Natural killer cell treated with Interleukin-12 subunit alpha and Interleukin-12 subunit beta and Interleukin-15 and Interleukin-18, amount 100 ng/mL, for 72 hours (primary cell): ENCODE measurements at places on chromosomes 12 and 14. TPM values are rescaled to one million over a fixed set of nuclear protein-coding genes. Genes with fewer than 3 reads are reported as not detected.

- H3K36me3 ChIP-seq: no peaks in the 10 kb centered on the region
- H3K27ac ChIP-seq: no peak overlapping the region
- no peaks in the 10 kb centered on the region for H3K27me3 ChIP-seq
- H3K4me1 ChIP-seq: no peaks in the 10 kb centered on the region
- no peak overlapping the region for H3K4me3 ChIP-seq
Measured at GRCh38 chr12:115570069-115570777, 707.3 kb downstream of the MED13L start.

DNA sequence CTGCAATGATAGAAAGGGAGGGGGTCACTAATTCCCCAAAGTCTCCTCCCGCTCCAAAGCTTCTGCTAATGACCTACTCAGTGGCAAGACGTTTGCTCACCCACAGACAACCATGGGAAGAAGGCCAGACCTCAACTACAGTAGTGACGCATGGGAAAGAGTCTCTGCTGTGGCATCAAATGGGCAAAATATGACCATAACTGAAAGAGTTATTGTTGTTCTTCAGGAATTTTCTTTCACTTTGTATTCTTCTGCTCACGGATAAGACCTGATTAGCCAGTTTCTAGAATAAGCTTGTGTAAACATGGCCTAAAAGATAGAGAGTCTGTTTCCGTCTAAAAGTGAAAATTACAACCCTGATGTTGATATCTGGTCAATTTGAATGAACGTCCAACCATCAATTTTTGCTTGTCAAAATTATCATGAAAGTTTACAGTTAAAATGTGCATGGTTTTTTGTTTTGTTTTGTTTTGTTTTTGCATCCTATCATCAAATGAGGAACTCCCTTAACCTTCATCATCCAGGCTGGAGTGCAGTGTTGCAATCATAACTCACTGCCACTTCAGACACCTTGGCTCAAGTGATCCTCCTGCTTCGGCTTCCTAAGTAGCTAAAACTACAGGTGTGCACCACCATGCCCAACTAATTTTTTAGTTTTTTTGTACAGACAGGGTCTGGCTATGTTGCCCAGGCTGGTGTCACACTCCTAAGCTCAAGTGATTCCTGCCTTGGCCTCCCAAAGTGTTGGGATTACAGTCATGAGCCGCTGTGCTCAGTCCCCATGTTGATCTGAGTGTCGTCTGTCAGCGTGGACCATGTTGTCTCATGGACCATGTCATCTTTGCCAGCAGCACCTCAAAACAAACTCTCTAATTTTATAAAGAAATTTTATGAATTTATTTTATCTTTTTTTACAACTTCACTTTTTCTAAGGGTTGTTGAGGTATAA lies 7.0 kb downstream of the KRT6B start:
- peaks cover 25% of the 10 kb centered on the region for H3K27me3 ChIP-seq
- H3K36me3 ChIP-seq: no peaks in the 10 kb centered on the region
- peaks cover 18% of the 10 kb centered on the region for H3K4me1 ChIP-seq
- H3K27ac ChIP-seq: no peak overlapping the region
- no peak overlapping the region for H3K4me3 ChIP-seq
- DNase-seq: no peak

- H3K27ac ChIP-seq: no peak overlapping the region
- peaks cover 11% of the 10 kb centered on the region for H3K36me3 ChIP-seq
- DNase-seq: peak; percentile 25
- H3K4me3 ChIP-seq: no peak overlapping the region
Measured at GRCh38 chr14:100621806-100622205, 34.6 kb upstream of the BEGAIN start.

DNA sequence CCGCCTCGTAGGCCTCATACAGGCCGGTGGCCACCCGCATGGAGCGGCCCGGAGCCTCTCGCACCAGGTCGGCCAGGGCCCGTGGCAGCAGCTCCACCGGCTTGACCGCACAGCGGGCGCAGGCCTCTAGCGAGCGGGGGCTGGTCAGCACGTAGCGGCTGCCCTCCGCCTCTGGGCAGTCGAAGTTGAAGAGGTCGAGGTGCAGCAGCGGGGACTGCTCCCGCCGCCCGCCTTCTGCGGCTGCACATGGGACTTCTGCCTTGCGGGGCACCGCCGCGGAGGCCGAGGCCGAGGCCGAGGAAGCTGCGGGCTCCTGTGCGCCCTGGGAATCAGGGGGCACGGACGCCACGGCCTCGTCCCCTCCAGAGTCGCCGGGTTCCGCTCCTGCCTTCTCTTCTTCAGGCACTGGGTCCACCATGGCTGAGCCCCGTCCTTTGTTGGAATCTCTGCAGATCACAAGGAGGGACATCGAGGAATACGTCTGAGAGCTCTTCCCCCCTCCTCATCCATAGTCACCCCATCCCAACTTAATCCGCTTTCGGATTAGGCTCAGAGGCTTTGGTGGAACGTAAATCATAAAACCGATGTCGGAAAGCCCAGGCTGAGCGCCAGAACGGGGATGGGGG lies 1.4 kb downstream of the CCDC177 start:
- H3K4me3 ChIP-seq: no peak overlapping the region
- no peaks in the 10 kb centered on the region for H3K36me3 ChIP-seq
- DNase-seq: no peak
- no peak overlapping the region for H3K27ac ChIP-seq
- peaks cover 6% of the 10 kb centered on the region for H3K4me1 ChIP-seq
- H3K27me3 ChIP-seq: peaks cover 53% of the 10 kb centered on the region

GRCh38 chr14:39145266-39145966 lies 24.7 kb downstream of the TRAPPC6B start:
- no peak overlapping the region for H3K4me3 ChIP-seq
- H3K27ac ChIP-seq: no peak overlapping the region
- H3K4me1 ChIP-seq: peaks cover 9% of the 10 kb centered on the region

GRCh38 chr14:54447231-54447692 lies 6.1 kb upstream of the CNIH1 start:
- H3K36me3 ChIP-seq: no peaks in the 10 kb centered on the region
- no peak overlapping the region for H3K4me3 ChIP-seq
- H3K4me1 ChIP-seq: peaks cover under 1% of the 10 kb centered on the region
- peaks cover 20% of the 10 kb centered on the region for H3K27me3 ChIP-seq
- no peak overlapping the region for H3K27ac ChIP-seq

DNA sequence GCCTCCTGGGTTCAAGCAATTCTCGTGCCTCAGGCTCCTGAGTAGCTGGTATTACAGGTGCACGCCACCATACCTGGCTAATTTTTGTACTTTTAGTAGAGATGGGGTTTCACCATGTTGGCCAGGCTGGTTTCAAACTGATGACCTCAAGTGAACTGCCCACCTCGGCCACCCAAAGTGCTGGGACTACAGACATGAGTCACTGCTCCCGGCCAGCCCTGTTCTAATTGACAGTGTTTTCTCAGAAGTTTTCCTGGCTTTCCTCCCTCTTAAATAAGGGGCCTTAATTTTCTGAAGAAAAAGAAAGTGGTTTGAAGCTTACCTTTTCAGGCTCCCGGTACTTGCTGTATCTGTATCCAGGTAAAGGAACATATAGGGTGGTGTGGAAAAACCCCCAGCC lies 1.7 kb downstream of the HAL start:
- H3K36me3 ChIP-seq: no peaks in the 10 kb centered on the region
- H3K4me1 ChIP-seq: peaks cover 13% of the 10 kb centered on the region
- no peak for DNase-seq
- H3K27ac ChIP-seq: no peak overlapping the region

DNA sequence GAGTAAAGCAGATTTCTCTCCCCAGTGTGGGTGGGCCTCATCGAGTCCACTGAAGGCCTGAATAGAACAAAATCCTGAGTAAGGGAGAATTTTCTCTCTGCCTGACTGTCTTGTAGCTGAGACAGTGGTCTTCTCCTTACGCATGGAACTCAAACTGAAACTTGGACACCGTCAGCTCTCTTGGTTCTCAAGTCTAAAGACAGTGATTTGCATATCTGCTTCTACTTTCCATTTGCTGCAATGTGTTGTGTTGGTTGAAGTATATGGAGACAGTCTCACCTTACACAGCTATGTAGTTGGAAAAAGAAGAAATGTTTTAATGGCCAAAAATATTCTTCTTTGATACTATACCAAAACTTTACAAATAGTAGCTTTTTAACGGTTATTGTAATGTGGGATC lies 160.2 kb upstream of the LMNTD1 start:
- H3K4me3 ChIP-seq: no peak overlapping the region
- H3K4me1 ChIP-seq: no peaks in the 10 kb centered on the region
- H3K36me3 ChIP-seq: no peaks in the 10 kb centered on the region

DNA sequence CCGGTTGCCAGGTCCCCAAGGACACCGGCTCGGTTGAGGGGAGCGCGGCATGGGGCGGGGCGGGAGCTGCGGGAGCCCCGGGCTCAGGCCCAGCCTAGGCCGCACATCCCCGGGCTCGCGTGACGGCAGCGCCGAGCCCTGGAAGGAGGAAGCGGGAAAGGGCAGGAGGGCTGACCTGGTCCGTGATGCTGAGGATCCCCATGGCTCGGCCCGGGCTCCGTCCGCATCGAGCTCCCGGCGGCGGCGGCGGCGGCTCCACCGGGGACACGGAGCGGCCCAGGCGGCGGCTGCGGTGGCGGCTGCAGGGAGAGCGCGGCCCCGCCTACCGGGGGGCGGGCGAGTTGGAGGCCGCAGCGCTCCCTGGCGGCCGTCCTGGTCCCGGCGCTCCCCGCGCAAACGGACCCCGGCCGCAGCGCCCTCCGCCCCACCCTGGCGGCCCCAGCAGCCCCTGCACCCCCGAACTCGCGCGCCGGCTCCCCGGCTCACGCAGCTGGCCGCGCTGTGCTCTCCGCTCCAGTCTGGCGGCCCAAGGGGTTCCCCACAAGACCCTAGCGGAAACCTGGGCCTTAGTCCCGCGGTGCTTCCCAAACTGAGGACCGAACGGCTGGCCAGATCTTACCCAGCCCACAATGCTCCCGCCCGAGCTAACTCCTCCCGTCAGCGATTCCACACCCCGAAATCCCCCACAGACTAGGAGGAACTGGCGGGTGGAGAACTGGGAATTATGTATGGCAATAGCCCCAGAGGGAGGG lies at the start of gene ANKRD52:
Gene ANKRD52, minus strand, starts transcription at position 317 of the 752 bp plus-strand sequence. Its CDS starts 115 bp downstream, at position 202.
- H3K4me3 ChIP-seq: peak within 1 kb of the TSS; percentile 89
- peak; percentile 85 for DNase-seq
- H3K4me1 ChIP-seq: peaks cover 15% of the 10 kb centered on the region
- peaks cover 14% of the 10 kb centered on the region for H3K36me3 ChIP-seq

DNA sequence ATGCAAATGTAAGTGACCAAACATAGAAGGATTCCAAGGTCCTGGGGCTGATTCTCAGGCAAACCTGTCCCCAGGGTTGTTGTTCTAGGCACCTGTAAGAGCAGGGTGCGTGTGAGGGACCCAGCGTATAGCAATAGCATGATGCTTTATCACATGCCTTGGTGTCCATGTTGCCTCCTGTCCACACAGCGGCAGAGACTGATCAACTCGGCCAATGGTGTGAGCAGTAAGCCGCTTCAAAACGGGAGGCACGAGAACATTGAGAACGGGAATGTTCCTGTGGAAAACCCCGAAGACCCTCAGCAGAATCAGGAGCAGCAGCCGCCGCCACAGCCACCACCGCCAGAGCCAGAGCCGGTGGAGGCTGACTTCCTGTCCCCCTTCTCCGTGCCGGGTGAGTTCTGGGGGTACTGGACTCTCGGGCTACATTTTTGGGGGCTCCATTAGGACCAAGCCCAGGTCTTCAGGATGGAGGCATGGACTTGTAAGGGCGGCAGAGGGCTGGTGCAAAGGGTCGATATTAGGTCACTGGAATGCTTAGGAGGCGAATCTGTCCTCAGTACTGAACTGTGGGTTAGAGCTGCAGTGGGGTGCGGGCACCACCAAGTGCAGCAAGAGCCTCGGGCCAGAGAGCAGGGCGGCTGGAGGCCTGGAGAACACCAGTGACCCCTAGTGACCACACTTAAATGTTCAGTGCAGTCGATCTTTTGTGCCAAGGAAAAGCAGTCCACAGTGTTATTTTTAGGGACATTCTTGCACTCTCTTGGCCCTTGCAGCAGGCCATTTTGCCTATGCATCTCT lies 57.2 kb upstream of the RIN3 start:
- H3K4me1 ChIP-seq: peaks cover 30% of the 10 kb centered on the region
- no peaks in the 10 kb centered on the region for H3K36me3 ChIP-seq
- peak; percentile 70 for DNase-seq
- no peak overlapping the region for H3K4me3 ChIP-seq
- no peaks in the 10 kb centered on the region for H3K27me3 ChIP-seq
- no peak overlapping the region for H3K27ac ChIP-seq

DNA sequence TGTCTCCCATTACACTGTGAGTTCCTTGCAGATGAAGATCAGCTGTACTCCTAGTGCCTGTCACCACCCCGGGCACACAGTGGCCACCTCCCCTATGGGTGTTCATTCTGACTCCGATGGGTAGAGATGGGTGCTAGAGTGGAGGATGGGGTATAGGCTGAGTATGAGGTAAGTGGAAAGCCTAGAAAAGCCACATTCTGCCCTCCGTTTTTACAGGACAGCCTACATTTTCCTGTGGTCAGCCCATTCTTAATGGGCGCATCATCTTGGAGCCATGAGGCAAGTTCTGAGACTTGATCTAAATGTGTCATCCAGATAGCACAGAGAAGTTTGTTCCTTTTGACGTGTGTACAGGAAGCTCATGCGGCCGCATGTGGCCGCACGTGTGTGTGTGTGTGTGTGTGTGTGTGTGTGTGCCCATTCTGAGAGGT lies 166.7 kb upstream of the HIF1A start:
- H3K4me1 ChIP-seq: peaks cover 96% of the 10 kb centered on the region
- H3K27ac ChIP-seq: peak overlapping the region; percentile 100
- no peaks in the 10 kb centered on the region for H3K27me3 ChIP-seq
- peak; percentile 92 for DNase-seq

GRCh38 chr12:67535176-67535575 lies 113.4 kb upstream of the DYRK2 start:
- H3K27ac ChIP-seq: no peak overlapping the region
- no peaks in the 10 kb centered on the region for H3K36me3 ChIP-seq
- H3K27me3 ChIP-seq: no peaks in the 10 kb centered on the region
- H3K4me1 ChIP-seq: peaks cover 3% of the 10 kb centered on the region
- no peak overlapping the region for H3K4me3 ChIP-seq

- no peak overlapping the region for H3K4me3 ChIP-seq
- H3K27me3 ChIP-seq: peaks cover 29% of the 10 kb centered on the region
- H3K27ac ChIP-seq: no peak overlapping the region
- no peaks in the 10 kb centered on the region for H3K36me3 ChIP-seq
- no peak for DNase-seq
Measured at GRCh38 chr12:27517961-27518665, 5.9 kb upstream of the PPFIBP1 start.

- H3K27me3 ChIP-seq: no peaks in the 10 kb centered on the region
- peak overlapping the region; percentile 94 for H3K4me3 ChIP-seq
- peak overlapping the region; percentile 91 for H3K27ac ChIP-seq
- peaks cover 48% of the 10 kb centered on the region for H3K36me3 ChIP-seq
Measured at GRCh38 chr12:130873825-130874224, 2.0 kb downstream of the RAN start.

GRCh38 chr12:118064608-118065007 lies 3.6 kb upstream of the WSB2 start:
- H3K4me3 ChIP-seq: peak overlapping the region; percentile 52
- H3K36me3 ChIP-seq: no peaks in the 10 kb centered on the region
- peaks cover 36% of the 10 kb centered on the region for H3K27me3 ChIP-seq
- peak overlapping the region; percentile 96 for H3K27ac ChIP-seq
- peaks cover 49% of the 10 kb centered on the region for H3K4me1 ChIP-seq

Gene GLS2
- 0.17 TPM for total RNA-seq

Gene PCED1B
- 41.2 TPM for total RNA-seq

Gene SRRM4
- not detected for total RNA-seq

Gene A2ML1
- total RNA-seq: not detected

Gene PTPRR
- not detected for total RNA-seq

Gene BCL11B
- 12.9 TPM for total RNA-seq

Gene PAX9
- not detected for total RNA-seq

Gene PARP2
- 23.7 TPM for total RNA-seq

Gene TSPAN19
- total RNA-seq: not detected
